ENCODE measurements at places on chromosomes 11 and 22.

- DNase-seq: no peak
These were observed 52.0 kb downstream of the KIRREL3 start for GRCh38 chr11:126948563-126948962.

DNA sequence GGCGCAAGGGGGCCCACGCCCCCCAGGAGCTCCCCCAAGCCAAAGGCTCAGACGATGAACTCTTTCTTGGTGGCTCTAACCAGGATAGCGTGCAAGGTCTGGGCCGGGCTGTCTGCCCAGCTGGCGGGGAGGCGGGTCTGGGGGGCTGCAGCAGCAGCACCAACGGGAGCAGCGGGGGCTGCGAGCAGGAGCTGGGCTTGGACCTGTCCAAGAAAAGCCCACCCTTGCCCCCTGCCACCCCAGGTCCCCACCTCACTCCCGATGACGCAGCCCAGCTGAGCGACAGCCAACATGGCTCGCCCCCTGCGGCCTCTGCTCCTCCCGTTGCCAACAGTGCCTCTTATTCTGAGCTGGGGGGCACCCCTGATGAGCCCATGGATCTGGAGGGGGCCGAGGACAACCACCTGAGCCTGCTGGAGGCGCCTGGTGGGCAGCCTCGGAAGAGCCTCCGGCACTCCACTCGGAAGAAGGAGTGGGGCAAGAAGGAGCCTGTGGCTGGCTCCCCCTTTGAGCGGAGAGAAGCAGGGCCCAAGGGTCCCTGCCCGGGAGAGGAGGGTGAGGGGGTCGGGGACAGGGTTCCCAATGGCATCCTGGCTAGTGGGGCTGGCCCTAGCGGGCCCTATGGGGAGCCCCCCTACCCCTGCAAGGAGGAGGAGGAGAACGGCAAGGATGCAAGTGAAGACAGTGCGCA, 21.6 kb upstream of the TMEM191C start:
- no peak for DNase-seq

- no peak for DNase-seq
These were observed 663.7 kb upstream of the B3GAT1 start for GRCh38 chr11:135075740-135076139.

GRCh38 chr11:121557348-121557747, 104.6 kb upstream of the SORL1-AS1 start:
- DNase-seq: no peak

- no peak for DNase-seq
These were observed 1110.4 kb upstream of the CCDC90B start for GRCh38 chr11:84396521-84396920.

GRCh38 chr22:47122441-47123000, 360.1 kb downstream of the TBC1D22A start:
- no peak for DNase-seq
